Activated T-cell treated with anti-CD3 and anti-CD28 coated beads for 24 hours (primary cell): ENCODE measurements at places on chromosomes 5 and 9.

- DNase-seq = no peak
These were observed 13.9 kb downstream of the QSOX2 start for GRCh38 chr9:136231478-136232297.

DNA sequence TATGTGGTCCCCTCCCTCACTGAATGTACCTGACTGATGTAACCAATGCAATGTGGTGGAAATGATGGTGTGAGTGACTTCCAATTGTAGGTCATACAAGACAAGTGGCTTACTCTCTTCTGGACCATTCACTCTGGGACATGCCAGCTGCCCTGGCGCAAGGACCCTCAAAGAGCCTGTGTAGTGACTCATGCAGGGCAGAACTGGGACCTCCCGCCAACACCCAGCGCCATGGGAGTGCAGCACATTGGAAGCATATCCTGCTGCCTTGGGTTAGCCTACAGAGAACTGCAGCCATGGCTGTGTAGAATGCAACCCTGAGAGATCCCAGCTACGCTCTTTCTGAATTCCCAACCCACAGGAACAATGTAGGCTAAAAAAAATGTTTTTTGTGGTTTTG, 90.0 kb upstream of the PANK3 start:
- no peak for DNase-seq

DNA sequence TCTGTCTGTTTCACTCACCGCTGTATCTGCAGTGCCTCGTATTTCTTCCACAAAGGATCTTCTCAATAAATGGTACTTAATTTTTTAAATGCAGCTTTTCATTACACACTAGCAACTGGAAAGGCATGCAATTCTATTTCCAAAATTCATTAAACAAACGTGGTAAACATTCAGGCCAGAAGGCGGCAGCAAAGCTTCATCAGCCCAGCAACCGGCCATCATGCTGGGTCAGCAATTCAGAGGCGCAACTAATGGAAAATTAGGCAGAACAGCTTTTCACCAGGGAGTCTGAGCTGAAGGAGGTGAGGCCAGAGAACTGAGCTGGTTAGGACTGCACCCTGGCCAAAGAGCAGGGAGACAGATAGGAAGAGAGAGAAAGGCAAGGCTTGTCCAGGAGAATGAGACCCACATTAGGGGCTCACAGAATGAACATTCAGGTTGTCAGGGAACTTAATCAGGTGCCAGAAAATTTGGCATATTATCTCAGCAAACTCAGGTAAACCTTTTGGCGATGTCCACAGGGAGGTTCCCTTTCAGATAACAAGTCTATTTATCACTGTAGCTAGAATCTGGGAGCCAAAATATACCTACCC, 17.7 kb upstream of the RNF180 start:
- DNase-seq = no peak

DNA sequence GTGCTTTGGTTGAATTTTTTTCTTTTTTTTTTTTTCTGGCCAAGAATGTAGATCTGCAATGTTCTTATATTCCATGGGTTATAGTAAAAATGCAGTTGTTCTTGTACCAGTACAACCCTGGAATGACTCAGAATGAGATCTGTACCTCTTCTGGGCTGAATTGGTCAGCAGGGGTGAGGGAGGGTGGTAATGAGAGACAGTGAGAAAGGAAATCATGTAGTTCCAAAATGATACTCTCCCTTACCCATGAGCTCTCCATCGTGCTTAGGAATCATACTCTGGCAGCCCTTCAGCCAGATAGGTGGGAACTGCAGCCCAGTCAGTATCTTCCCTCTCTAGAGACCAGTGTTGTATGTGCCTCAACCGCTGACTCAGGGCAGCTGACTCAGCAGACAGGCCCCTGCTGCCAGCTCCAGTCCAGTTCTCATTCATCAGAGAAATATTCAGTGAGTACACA, 2.1 kb upstream of the GLIS3 start:
- DNase-seq = no peak

GRCh38 chr9:127128341-127129072, 6.1 kb upstream of the ANGPTL2 start:
- DNase-seq = no peak

- no peak for DNase-seq
These were observed 46.5 kb downstream of the ISOC1 start for GRCh38 chr5:129141078-129141477.

GRCh38 chr5:142626786-142627185, 59.1 kb downstream of the FGF1 start:
- DNase-seq = no peak
